ENCODE measurements at places on chromosomes 7 and 10. TPM values are rescaled to one million over a fixed set of nuclear protein-coding genes. Genes with fewer than 3 reads are reported as not detected.

- H3K27me3 ChIP-seq = peaks cover 12% of the 10 kb centered on the region
- no peak for DNase-seq
- no peaks in the 10 kb centered on the region for H3K4me1 ChIP-seq
- no peaks in the 10 kb centered on the region for H3K36me3 ChIP-seq
- no peak overlapping the region for H3K27ac ChIP-seq
These were observed 71.1 kb upstream of the EMX2 start for GRCh38 chr10:117471344-117471874.

GRCh38 chr7:16849296-16850148 is 32.3 kb downstream of the AGR3 start:
- no peak overlapping the region for H3K27ac ChIP-seq

DNA sequence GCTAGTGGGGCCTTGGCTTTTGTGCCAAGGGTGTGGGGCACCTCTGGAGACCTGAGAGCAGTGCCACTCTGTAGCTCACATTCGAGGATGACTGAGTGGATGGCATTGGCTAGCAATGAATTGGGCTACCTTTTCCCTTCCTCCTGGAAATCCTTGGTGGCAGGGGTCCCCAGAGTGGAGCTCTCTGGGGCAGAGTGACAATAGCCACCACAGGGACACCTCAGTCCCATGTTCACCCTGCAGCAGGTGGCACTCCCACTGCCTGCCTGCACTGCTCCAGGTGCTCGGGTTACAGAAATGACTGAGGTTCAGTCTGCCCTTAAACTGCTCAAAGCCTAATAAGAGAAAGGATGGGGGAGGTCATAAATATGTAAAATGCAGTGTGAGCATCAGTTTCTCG is 17.8 kb downstream of the BTBD16 start:
- H3K4me1 ChIP-seq = no peaks in the 10 kb centered on the region
- no peaks in the 10 kb centered on the region for H3K36me3 ChIP-seq
- DNase-seq = no peak
- no peaks in the 10 kb centered on the region for H3K27me3 ChIP-seq
- H3K4me3 ChIP-seq = no peak overlapping the region

DNA sequence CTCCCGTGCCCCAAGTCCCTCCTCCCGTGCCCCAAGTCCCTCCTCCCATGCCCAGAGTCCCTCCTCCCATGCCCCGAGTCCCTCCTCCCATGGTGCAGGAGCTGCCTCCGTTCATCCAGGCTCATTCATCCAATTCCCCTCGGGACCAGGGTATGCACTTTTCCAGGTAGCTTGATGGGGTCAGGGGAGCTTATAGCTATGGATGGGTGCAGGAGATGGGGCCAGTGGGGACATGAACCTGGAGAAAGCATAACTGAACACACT is 201.3 kb downstream of the PTPRN2 start:
- no peak for DNase-seq
- H3K27ac ChIP-seq = no peak overlapping the region
- no peaks in the 10 kb centered on the region for H3K27me3 ChIP-seq
- no peak overlapping the region for H3K4me3 ChIP-seq

- H3K27ac ChIP-seq = no peak overlapping the region
- no peaks in the 10 kb centered on the region for H3K27me3 ChIP-seq
- H3K4me3 ChIP-seq = no peak overlapping the region
- H3K36me3 ChIP-seq = no peaks in the 10 kb centered on the region
- no peak for DNase-seq
These were observed 13.1 kb downstream of the PLAU start for GRCh38 chr10:73923935-73924598.

DNA sequence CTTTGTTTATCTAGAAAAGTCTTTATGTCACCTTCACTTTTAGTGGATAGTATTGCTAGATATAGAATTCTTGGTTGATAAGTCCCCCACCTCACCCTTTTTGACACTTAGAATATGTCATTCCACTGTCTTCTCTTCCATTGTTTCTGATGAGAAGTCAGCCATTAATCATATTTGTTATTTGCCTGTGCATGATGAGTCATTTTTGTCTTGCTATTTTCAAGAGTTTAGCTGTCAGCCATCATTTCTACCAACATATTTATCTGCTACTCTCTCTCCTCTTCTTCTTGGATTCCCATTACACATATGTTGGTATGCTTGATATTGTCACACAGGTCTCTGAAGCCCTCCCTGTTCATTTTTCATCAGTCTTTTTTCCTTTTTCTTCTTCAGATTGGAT is 160.8 kb upstream of the TCF7L2 start:
- no peaks in the 10 kb centered on the region for H3K27me3 ChIP-seq
- H3K4me3 ChIP-seq = no peak overlapping the region
- H3K27ac ChIP-seq = no peak overlapping the region
- H3K4me1 ChIP-seq = no peaks in the 10 kb centered on the region

Gene SFXN2
- 12.0 TPM for total RNA-seq

Gene NRCAM
- 2.0 TPM for total RNA-seq

Data from upper lobe of right lung (tissue), 1 donor.